ENCODE measurements at places on chromosomes 11 and 22. TPM values are rescaled to one million over a fixed set of nuclear protein-coding genes. Genes with fewer than 3 reads are reported as not detected.
A peak's percentile ranks its signal among the peaks of the same experiment; 100 is the strongest.

Gene B3GAT1
- 0.38 TPM for total RNA-seq

Gene ADM2
- 10.7 TPM for total RNA-seq

Gene ANGPTL5
- not detected for total RNA-seq

DNA sequence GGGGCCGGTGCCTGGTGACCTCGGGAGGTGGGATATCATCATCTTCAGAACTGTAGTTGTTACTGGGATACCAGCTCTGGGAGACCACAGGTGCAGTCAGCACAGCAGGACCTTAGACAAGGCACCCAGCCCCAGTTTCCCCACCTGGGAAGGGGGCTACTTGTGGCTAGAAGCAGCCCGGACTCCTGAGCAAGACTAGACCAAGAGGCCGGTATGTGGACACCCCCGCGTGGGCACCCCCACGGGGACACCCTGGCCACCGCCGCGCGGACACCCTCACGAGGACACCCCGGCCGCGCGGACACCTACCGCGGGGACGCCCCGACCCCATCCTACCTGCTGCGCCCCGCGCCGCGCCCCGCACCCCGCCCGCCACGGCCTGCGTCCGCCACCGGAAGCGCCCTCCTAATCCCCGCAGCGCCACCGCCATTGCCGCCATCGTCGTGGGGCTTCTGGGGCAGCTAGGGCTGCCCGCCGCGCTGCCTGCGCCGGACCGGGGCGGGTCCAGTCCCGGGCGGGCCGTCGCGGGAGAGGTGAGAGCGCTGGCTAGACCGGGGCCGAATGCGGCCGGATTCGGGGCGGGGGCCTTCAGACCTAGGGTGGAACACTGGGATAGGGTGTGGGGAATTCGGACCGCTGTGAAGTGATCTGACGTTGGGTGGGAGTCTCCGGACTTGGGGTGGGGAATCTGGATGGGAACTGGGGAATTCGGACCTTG is at the start of the genes COMT and TXNRD2:
Gene COMT, plus strand, starts transcription at position 408 of the 718 bp plus-strand sequence. CDS start 20,755 bp downstream, outside the sequence.
Gene TXNRD2, minus strand, starts transcription at position 454 of the 718 bp plus-strand sequence. Its CDS starts 15 bp downstream, at position 439.
- peak within 1 kb of the TSS; percentile 71 for H3K4me3 ChIP-seq
- peak; percentile 77 for DNase-seq
- peaks cover 7% of the 10 kb centered on the region for H3K4me1 ChIP-seq
- peak within 1 kb of the TSS; percentile 78 for H3K27ac ChIP-seq
- peaks cover 2% of the 10 kb centered on the region for H3K27me3 ChIP-seq

- H3K4me1 ChIP-seq: peaks cover 2% of the 10 kb centered on the region
- no peak overlapping the region for H3K27ac ChIP-seq
- DNase-seq: no peak
- no peak overlapping the region for H3K4me3 ChIP-seq
- no peaks in the 10 kb centered on the region for H3K36me3 ChIP-seq
- H3K27me3 ChIP-seq: no peaks in the 10 kb centered on the region
These were observed 609 bp downstream of the MAPK11 start for GRCh38 chr22:50269573-50269969.

GRCh38 chr11:95711945-95712221 is 77.7 kb downstream of the FAM76B start:
- H3K27me3 ChIP-seq: no peaks in the 10 kb centered on the region
- no peak overlapping the region for H3K4me3 ChIP-seq
- DNase-seq: no peak
- no peak overlapping the region for H3K27ac ChIP-seq
- no peaks in the 10 kb centered on the region for H3K36me3 ChIP-seq

- no peaks in the 10 kb centered on the region for H3K27me3 ChIP-seq
- no peaks in the 10 kb centered on the region for H3K4me1 ChIP-seq
- H3K36me3 ChIP-seq: no peaks in the 10 kb centered on the region
- DNase-seq: no peak
- H3K4me3 ChIP-seq: no peak overlapping the region
- H3K27ac ChIP-seq: no peak overlapping the region
These were observed 1394.1 kb downstream of the FAM181B start for GRCh38 chr11:81339521-81339920.

- no peak overlapping the region for H3K27ac ChIP-seq
- no peaks in the 10 kb centered on the region for H3K27me3 ChIP-seq
- H3K36me3 ChIP-seq: peaks cover 8% of the 10 kb centered on the region
- H3K4me3 ChIP-seq: no peak overlapping the region
- DNase-seq: peak; percentile 22
These were observed 1.8 kb downstream of the PGGHG start for GRCh38 chr11:290621-291231.
